ENCODE measurements at places on chromosomes 3 and 15.
A peak's percentile ranks its signal among the peaks of the same experiment; 100 is the strongest.

DNA sequence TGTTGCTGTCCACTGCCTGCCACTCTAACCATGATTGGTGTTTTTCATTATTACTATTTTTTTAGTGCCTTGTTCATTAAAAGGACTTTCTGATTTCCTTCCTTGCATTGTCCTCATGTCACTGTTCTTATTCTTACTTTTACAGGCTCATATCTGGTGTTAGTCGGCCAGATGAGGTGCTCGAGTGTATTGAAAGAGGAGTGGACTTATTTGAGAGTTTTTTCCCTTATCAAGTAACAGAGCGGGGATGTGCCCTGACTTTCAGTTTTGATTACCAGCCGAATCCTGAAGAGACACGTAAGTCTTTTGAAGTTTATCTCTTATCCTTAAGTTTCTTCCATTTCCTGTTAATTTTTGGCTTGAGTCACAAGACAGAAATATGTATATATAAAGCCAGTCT, 23.2 kb downstream of the QTRT2 start:
- no peak for DNase-seq

DNA sequence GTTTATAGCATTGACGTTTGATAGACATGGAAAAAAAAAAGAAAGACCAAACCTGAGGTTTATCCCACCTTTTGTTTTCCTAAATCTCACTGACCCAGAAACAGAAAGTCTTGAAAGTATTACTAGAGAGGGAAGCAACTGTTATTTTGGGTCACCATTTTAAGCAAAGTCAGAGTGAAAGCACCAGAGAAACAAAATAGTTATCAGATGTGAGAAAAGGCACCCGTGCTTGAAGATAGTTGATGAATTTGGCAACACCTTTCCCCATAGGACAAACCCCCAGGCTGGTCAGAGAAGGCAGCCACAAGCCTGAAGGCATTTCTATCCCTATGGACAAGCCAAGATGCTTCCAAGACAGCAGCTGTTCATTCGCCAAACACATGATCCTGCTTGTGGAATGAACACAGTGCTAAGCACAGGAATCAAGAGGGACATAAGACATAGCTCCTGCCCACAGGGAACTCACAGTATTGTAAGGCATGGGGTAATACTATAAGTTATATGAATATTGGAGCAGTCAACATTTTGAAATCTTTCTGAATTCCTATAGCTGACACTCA, 170.9 kb downstream of the ERC2 start:
- DNase-seq: no peak

DNA sequence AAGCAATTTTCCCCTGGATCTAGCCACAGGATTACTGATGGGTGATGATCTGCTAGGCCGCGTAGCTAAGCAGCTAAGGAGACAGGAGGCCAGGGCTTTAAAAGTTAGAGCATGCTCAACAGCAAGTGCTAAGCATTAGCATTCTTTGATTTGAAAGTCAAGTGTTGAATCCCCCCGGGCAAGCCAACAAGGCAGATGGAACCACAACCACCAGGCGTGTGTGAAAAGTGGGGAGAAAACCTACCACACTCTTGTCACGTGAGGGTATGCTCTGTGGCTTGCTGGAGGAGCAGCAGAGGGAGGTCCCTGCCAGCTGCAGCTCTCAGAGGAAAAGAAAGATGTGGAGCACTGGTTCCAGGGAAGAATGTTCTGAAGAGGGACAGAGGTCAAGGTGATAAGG, 20.9 kb downstream of the SLC51A start:
- no peak for DNase-seq

DNA sequence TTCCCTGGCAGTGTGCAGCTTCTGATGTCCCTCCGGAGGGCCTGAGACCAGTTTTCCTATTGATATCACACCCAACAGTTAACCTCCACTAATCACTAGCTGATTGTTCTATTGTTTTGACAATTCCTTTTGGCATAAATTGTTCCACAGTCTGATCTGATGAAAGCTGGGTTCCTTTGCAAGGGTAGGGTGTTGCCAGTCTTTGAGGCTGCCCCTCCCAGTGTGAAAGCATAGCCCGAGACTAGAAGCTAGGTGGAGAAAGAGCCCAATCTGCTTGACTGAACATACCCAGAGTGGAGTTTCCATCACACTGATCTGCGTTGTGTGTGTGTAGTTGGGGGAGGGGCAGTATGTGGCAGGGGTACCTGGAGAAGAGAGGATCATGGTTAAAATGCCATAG, 10.3 kb upstream of the PRICKLE2 start:
- DNase-seq: no peak

GRCh38 chr3:42096796-42097565, 5.8 kb downstream of the TRAK1 start:
- no peak for DNase-seq

GRCh38 chr15:89051875-89052274, 36.4 kb upstream of the ABHD2 start:
- DNase-seq: no peak

- no peak for DNase-seq
Measured at GRCh38 chr3:98553753-98554152, 22.0 kb downstream of the GPR15 start.

GRCh38 chr15:58410353-58410752, 21.4 kb upstream of the LIPC start:
- no peak for DNase-seq

DNA sequence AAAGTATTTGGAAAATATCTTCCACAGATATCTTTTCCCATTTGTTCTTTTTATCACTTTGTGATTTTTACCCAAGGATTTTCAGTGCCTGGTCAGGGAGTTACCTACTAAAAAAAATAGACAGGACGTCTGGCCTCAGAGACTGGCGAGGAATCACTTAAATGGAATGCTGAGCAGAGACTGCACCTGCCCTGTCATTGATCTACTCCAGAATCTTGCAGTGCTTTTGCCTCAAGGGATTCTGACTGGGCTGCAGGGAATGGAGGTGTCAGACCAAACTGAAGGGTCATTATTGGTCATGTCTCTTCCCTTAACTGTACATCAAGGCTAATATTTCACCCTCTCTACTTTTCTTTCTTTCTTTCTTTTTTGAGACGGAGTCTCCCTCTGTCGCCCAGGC, 12.1 kb upstream of the RYR3 start:
- DNase-seq: no peak

DNA sequence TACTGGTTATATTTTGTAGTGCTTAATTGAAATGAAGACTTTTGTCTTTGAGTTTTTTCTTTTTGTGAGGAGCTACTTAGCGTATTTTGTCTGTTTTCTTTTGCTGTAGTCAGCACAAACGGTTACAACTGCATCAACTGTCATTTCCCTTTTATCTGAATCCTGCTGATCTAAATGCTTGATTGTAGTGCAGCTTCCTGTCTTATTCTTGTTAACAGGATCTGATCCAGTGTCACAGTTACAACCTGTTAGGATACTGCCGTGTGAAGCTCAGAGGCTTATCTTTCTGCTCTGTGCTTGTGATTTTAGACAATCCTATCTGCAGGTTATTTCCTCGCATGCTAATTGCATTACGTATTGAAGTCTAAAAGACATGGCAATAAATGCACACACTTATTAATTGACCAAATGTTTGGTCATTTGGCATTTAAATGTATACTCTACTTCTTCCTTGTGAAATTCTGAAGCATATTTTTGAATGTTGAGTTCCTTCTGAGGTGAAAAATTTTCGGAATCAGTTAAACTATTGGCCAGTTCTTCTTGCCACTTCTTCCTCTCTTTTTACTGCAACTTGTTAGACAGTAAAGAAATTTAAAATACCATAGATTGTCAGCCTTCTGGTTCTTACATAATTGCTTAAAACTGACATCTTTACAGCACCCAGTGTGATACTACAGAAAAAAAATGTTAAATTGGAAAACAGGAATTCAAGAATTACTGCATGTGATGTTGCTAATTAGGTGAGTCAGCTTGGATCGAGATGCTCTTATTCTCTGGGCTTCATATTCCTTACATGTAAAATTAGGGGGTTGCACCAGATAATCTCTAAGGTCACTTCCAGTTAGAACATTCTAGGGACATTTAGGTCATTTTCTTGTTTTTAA, 168.2 kb downstream of the MBNL1 start:
- DNase-seq: peak; percentile 64

DNA sequence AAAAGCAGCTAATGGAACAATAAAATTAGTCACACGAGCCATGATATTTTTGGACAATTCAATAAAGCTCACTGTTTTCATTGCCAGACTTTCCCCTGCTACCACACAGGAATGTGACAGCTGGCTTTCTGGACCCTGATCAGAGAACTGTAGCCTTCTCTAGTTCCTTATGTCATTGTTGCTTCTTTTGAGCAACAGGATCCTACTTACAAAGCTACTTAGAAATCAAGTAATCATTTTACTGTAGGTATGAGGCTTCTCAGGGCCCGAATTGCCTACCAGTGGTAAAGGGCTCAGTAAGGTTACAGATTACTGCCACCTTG, 94.3 kb upstream of the AADACL2 start:
- no peak for DNase-seq

GRCh38 chr3:143269741-143270140, 150.2 kb downstream of the CHST2 start:
- DNase-seq: no peak

DNA sequence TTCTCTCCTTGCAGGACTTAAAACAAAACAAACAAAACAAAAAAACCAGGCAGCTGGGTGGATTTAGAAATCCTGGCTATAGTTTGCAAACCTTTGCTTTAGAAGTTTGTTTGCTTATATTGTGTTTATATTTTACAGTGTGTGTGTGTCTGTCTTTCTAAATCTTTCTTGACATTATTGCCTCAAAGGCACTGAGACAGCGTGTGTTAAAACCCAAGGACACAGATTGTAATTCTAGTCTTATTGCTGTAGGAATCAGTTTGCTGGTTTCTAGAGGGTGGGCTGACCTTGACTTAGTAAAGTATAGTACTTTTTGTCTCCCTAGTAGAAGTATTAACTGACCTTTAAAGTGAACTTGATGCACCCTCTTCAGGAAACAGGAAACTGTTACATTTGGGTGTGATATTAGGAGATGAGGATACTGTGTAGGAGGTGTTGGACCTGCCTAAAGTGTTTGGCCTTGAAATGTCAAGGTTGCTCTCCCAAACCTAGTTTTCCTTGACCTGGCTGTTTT, 71.0 kb downstream of the TCF12 start:
- DNase-seq: no peak

GRCh38 chr15:85474700-85475316, 94.4 kb downstream of the AKAP13 start:
- no peak for DNase-seq

- DNase-seq: no peak
Measured at GRCh38 chr3:132145833-132146232, 111.0 kb upstream of the CPNE4 start.

DNA sequence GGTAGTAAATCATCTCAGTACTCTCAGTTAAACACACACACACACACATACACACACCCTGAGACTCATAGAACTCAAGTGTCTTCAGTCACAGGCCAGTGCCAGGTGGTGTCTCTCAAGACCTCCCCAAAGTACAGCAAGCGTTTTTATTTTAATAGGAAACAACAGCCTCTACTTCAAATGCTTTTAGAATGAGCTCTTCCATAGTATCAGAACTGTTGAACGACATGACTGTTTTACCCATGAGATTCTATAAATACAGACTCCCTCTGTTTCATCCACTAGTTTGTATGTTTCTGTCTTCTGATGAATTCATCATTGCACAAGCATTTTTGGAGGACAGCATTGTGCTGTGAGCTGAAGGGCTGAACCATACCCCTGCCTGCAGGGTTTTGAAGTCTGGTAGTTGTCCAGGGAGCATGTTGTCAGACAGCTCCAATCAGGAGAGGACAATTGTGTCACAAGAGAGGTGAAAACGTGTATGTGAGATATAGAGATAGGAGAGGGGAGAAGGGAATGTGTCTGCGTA, 201.0 kb upstream of the BCL6 start:
- no peak for DNase-seq

- no peak for DNase-seq
Measured at GRCh38 chr15:29669823-29670222, 152.4 kb downstream of the TJP1 start.

DNA sequence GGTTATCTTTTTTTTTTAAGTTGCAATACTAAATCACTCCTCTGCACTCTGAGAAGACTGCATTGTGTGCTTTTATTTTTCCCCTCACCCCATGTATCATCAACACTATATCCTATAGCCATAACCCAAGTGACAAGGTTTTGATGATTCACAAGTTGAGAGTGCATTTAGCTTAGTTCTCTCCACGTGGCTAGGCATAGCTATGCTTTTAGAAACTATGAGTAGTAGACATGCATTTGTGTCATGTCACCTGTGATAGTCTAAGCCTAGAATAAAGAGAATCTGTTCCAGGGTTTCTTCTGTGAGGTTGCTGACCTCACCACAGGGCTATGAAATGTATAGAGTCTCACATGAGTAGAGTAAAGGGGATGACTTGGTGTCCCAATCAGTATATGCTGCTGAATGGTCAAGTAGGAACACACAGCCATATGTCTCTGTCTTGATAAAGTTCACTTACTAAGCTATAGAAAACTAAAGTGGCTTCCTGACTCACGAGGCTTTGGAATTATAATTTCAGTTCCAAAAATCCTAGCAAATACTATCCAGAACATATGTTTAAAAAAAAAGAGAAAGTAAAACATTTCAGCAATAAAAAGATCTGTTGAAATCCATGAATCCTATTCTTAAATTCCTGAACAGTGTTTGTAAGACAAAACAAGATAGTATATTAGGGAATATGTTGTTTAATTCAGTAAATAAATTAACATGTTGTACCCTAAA, 206.3 kb downstream of the LSAMP start:
- DNase-seq: no peak

DNA sequence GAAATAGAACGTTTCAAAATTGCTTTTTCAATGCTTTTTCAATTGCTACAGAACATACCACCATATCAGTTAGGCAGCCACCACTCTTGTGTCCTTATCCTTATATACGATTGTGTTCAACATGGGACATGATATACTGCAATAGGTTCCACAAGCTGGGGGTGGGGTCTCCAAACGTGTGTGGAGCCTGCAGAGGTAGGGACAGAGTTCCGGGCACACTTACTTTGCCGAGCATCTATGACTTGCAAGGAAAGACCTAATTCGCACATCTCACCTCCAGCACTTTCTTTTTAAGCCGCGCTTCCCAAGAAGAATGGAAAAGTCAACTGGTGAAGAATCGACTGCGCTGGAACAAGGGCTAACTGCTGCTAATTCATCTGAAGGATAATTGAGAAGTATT, 39.6 kb upstream of the SFMBT1 start:
- DNase-seq: no peak
